NCI-H748 treated with DMSO at 0.1 percent for 48 hours (cell line): ENCODE measurements at places on chromosomes 4 and X.

DNA sequence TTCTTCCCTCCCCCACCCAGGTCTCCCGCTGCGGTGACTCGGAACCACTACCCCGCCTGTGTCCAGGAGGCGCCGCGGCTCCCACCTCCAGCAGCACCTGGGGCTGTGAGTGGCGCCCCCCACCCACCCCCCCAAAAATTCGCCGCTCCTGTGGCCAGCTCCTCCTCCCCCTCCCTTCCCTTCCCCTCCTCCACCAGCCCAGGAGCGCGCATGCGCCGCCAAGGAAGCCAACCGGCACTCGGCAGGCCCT, 278 bp downstream of the CLOCK start:
- DNase-seq = no peak

DNA sequence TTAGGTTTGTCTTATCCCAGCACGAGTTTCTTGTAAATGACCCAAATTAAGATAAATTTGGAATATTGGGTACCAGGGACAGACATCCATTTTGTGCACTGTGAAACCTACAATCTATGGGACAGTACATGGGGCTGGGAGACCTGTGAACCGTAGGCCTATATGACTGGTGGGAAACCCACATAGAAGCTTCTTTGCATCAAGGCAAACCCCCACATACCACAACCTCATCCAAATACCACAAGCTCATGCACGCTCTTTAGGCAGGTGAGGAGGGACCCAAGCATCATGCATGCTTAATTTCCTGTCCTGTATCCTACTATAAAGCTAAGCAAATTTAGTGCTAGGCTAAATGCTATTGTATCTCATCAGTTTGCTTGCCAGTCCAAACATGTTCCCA, 47.8 kb downstream of the NIPAL1 start:
- DNase-seq = no peak

DNA sequence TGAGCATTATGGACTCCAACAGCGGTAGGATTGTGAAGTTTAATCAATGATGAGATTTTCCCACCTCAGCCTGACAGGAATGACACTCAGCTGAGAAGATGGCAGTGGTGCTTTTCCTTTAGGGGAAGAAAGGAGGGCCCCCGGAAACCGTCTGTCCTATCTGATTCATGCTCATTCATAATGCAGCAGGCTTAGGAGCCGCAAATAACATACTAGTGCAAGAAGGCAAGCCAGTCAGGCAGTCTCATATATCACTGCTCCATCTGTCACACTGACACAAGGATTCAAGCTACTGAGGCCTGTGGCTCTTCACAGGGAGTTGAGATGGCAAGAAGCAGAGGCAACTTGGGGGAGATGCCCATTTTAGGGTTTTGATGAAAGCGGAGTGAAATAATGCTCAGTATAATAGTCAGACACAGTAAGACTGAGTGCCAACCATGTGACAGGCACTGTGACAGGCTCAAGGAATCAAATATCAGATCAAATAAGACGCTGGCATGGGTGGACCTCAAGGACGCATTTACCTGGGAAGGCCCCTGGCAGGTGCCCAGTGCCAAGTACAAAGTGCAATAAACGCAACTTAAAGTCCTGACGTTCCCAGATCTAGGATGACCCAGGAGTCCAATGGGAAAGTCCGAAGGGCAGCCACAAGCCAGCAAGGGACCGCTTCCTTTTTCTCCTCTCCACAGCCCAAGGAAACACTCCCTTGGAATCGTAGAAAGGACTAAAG, 63.4 kb downstream of the FHDC1 start:
- DNase-seq = no peak

- DNase-seq = no peak
These were observed 44.5 kb downstream of the SEPTIN11 start for GRCh38 chr4:76993787-76994641.

GRCh38 chr4:166655705-166656104, 578.6 kb downstream of the SPOCK3 start:
- no peak for DNase-seq

DNA sequence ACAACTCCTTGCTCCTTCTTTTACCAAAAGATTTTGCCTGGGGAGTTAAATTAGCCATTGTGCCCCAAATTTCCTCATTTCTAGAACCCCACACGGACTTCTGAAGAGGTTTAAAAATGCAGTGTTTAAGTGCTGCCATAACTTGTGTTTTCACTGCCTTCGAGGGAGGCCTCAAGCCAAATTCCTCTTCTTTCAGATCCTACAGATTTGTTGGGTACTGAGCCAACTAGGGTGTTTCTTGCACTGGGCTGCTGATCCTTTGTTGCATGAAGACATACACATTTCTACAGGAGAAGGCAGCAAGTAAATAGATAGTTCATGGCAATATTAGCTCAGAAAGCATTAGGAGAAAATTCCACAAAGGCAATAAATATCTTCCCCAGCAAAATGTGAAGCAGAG, 43.8 kb downstream of the GLRA2 start:
- DNase-seq = no peak

DNA sequence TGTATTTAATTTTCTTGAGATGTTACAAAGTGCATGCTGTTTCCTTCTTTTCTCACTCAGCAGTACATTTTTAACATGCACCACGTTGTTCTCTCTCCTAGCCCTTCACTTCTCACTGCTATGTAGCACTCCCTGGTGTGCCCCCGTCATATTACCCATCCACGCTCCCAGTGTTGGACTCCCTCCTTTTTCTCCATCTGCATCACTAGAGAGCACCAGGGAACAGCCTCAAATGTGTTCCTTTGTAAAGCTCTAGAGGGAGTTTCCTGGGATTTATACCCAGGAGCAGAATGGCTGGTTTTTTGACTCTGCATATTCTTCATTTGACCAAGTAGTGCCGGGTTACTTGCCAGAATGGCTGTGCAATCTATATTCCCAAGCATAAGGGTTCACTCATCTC, 240.3 kb upstream of the ANXA3 start:
- DNase-seq = no peak

GRCh38 chr4:100022792-100023222, 72.7 kb upstream of the H2AZ1 start:
- DNase-seq = peak; percentile 57

DNA sequence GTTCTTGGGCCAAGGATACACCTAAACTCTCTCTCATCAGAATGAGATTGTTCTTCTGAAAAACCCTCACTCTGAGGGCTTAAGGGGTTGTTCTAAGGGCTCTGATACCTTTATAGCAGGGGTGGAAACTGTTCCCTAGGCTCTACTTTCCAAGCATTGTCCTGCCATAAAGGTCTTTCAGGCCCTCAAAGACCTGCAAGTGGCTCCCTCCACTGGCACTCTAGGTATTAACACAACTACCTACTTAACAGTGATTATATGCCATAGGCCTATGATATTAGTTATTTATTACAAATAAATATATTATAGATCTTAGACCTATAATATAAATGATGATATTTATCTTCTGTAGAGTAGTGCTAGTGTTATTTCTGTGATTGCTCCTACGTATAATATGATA, 473.7 kb upstream of the RPS6KA3 start:
- no peak for DNase-seq

DNA sequence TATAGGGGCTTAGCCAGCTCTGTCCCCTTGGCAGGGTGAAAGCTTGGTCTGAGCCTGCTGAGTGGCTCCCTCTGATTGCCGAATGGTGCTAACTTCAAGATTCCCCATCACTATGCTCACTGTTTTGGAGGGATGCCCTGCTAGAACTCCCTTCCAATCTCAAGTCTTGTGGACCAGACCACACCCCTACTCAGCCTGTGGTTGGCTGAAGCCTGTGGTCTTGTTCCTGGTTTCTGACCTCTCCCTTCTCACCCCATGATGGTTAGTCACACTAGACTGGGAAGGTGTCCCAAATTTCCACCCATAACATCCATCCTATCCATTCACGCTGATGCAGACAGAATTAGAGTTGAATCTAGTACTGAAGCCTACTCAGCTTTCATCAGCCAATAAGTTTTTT, 184.7 kb upstream of the NDP start:
- DNase-seq = no peak

DNA sequence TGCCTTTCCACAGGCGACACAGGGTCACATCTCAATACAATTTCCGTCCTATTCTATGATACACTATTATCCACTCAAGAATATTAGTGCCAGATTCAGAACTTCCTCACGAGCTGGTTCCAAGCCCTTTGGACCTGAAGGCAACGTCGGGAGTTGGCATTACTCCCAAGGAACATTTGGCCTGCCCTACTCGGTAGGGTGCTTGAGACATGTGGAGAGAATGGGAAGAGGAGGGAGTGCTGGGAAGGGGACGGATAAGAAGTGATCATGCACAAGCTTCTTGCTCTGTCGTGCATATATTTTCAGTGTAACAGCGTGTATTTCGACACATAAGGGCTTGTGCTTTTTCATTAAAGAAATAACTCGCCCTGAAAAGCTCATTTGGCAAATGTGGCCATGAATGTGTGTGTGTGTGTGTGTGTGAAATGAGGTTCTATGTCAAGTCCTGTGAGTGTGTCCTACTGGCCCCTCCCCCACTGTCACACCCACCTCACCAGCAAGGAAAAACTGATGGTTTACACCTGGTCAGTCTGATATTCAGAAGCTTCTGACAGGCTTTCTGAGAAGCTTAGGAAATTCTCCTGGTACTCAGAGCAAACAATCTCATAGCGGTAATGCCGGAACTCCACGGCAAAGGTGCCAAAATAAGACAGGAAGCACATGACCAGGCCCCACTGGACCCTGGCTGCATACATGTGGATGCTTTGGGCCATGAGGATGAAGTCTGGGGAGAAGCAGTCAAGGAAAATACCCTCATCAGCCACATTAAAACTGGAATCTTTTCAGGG, 54.8 kb downstream of the ENOPH1 start:
- no peak for DNase-seq

DNA sequence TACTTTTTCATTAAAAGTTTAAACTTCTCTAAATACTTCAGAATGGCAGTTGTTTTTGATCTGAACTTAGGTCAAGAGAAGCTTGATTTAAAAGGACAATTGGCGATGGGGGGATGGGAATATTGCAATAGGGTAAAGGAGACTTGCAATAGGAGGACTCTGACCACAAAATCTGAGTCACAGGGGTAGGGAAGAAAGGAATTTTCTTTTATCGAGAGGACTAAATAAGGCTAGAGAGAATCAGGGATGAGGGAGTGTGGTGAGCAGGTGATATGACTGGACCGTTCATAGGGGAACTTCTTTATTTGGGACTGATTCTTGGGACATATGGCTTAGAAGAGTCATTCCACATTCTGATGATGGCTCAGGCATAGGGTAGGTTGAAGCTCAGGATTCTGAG, 1260.2 kb downstream of the ADGRL3 start:
- no peak for DNase-seq

DNA sequence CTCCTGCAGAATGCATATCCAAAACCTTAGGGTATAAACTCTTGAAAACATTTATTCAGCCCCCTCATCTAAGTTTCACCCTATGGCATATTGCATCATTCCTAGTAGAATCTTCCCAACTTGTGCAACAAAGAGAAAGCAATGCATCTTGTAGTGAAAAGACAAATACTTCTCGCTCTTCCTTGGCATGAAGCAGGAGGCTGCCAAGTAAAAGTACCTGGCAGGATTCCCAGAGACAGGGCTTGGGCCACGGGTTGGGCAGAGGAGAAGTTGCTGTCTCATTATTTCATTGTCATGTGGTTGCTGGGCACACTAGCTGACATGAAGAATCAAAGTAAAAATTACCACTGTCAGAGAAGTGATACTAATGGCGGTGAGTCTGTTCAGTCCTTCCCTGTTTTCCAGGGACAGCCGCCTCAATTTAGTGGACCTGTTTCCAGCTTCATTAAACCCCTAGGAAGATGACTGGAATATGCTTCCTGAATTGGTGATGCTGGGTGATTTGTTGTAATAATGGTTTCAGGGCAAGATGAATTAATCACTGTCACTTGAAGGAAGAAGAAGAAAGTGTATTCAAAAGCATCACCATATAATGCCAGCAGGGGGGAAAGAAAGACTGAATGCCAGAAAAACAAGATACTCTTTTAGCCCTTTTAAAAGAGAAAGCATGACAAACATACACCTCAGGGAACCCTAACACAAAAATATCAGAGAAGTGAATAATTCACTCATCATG, 380.5 kb upstream of the IGFBP7 start:
- DNase-seq = no peak

GRCh38 chrX:97616883-97617530, 733.3 kb downstream of the RPA4 start:
- DNase-seq = no peak

GRCh38 chr4:120709991-120710390, 212.5 kb downstream of the PRDM5 start:
- no peak for DNase-seq

DNA sequence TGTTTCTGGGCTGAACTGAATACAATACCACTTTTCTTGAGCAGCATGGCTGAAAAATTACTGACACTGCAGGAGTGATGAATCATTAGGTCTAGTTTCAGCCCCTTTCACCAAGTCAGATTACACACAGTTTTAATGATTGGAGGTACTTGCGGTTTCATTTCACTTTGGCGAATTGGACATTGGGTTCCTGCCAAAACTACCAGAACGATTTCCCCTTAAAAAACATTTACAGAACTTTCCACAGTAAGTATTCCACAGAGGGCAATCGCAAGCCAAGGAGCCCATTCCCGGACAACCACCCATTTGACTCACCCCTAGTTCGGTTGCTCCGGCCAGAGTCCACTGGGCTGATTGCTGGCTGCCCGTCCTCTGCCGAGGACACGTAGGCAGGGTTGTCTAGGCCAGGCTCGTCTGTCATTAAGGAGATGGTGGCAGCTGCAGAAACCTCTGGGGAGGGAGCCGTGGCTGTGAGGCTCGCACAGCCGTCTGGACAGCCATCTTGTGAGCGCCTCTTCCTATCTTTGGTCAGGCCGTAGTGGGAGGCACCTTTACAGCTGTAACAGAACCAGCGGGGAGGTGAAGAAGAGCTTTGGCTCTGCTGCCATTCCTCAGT, 83.5 kb downstream of the LNX1 start:
- no peak for DNase-seq

GRCh38 chr4:181860668-181861067, 382.5 kb upstream of the TENM3 start:
- DNase-seq = no peak

GRCh38 chr4:13793020-13793710, 165.6 kb upstream of the BOD1L1 start:
- DNase-seq = no peak

DNA sequence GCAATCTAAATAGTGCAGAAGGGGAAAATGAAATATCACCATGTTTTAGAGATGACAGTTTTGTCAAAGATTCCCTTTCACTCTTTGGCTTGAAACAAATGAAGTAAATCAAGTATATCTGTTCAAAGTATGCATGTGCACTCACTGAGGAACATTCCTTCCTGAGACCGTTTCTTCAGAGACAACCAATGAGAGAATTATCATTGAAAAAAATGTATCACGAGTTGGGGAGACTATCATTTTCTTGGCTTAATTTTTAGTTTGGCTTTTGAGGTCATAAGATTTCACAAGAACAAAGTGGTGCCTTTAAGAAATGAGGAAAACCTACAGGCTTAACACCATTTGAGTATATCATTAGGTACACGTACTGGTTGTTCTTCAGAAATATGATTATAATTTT, 56.3 kb downstream of the PCDH7 start:
- DNase-seq = no peak

GRCh38 chr4:42789041-42789567, 103.4 kb upstream of the GRXCR1 start:
- DNase-seq = no peak

GRCh38 chrX:123801901-123802300, 58.0 kb upstream of the XIAP start:
- no peak for DNase-seq
